Esophagus muscularis mucosa (tissue), 4 donors: ENCODE measurements at places on chromosomes 6 and 20. TPM values are rescaled to one million over a fixed set of nuclear protein-coding genes. Genes with fewer than 3 reads are reported as not detected.

The PGBD1 gene
- total RNA-seq: 5.8 TPM

DNA sequence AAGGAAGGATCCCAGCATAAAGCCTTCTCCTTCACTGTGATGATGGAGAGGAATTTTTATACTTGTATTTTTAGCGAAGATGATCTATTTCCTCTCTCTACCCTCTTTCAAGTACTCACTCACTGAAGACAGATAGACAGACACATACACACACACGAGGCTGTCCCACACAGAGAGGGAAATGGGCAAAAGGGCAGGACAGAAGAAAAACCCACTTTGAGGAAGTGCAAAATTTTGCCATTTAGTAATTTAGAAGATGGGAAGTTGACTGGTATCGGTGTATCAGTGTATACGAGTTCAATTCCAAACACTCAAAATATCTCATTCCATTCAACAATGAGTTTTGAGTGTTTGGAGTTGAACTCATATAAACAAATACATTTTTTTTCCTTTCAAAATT, 30.9 kb downstream of the HEBP2 start:
- no peak for DNase-seq

- no peak for DNase-seq
Measured at GRCh38 chr6:1250489-1251197, 61.3 kb upstream of the FOXQ1 start.

- peak; percentile 45 for DNase-seq
Measured at GRCh38 chr6:28525496-28526039, at the start of gene GPX5. Gene GPX5, plus strand, starts transcription at chr6:28525881. Its CDS starts 133 bp downstream, at chr6:28526014.

GRCh38 chr20:13251904-13252297, 30.8 kb downstream of the ISM1 start:
- DNase-seq: no peak

DNA sequence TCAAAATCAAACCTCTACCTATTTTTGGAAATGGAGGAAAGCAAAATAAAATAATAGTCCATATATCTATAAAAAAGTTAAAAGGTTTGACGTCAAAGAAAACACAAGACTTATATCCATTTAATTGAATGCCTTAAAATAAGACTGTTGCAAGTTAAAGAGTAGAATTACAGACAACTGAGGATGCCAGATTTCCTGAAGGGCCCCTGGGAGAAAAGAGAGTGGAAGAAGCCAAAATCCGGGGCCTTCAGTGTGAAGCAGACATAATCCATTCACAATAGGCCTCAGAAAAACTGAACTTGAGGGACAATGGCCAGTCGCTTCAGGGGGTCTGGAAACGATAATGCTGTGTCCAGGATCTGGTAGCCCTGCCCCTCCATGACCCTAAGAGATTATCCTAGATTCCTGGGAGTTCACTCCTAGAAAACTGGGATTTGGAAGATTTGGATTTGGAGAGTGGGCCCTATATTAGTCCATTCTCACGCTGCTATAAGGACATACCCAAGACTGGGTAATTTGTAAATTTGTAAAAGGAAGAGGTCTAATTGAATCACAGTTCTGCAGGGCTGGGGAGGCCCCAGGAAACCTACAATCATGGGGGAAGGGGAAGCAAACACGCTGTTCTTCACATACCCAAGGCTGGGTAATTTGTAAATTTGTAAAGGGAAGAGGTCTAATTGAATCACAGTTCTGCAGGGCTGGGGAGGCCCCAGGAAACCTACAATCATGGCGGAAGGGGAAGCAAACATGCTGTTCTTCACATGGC, 94.0 kb upstream of the SLC2A12 start:
- DNase-seq: no peak
